IMR-90 (cell line): ENCODE measurements at places on chromosomes 4 and X. TPM values are rescaled to one million over a fixed set of nuclear protein-coding genes. Genes with fewer than 3 reads are reported as not detected.
A peak's percentile ranks its signal among the peaks of the same experiment; 100 is the strongest.

DNA sequence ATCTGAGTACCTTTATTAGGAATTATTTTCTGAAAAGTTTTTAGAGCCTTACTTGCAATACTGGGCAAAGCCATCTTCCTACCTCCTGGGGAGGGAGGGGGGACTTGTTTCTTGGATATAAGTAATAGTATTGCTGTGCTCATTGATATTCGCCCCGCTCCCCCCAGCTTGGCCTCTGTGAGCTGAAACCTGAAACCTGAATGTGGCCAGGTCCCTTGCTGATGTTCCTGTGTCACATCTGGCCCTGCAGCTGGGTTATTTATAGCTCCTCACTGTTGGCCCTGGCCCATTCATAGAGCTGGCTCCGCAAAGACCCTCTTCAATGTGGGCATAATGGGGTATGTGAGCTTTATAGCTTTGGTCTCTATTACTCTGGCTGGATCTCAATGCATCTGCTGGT, 59.5 kb downstream of the FRMPD3 start:
- DNase-seq: no peak

GRCh38 chrX:29478336-29479069, 736.9 kb upstream of the MAGEB2 start:
- peak; percentile 26 for DNase-seq

Gene AIFM1
- total RNA-seq: 22.0 and 31.1 TPM in 2 replicates

- no peak for DNase-seq
Observed at GRCh38 chr4:17898553-17899055, 87.8 kb downstream of the NCAPG start.

Gene PPEF2
- total RNA-seq: not detected in 2 replicates

DNA sequence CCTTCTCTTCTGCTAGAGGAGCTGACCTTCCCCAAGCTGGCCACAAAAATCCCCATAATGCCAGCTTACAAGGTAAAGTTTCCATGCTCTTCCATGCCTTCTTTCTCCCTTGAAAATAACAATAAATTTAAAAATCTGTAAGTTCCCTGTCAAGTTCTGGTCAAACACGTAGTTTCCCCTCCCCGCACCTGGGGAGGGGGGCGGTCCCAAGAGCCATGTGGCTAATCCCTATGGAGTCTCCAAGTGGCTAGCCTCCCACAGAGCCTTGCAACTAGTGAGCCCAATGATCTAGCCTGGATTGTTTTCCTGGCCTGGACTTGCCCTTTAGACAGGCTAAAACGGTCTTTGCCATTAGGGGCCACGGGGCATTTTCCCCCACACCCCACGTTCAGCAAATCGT, 2.1 kb upstream of the NRK start:
- no peak for DNase-seq

DNA sequence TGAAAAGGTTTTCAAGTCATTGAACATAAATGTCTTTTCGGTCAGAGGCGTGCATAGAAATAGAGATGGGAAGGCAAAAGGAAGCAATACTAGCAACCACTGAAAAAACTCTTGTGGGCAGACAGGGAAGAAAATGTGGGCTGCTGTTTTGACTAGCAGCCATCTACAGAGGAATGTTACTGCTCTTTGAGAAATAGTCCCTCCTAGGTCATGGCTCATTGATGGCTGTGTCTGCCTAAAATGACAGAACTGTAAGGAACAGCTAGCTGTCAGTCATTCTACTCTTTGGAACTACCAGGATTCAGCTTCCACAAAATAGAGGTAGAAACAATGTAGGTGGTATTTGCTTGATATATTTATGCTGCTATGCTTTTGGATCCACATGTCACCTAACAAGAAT, 26.9 kb upstream of the TMPRSS11B start:
- DNase-seq: peak; percentile 5

GRCh38 chr4:155748039-155748438, 10.8 kb upstream of the GUCY1B1 start:
- no peak for DNase-seq

Gene LPAR4
- 0.28 TPM in 1 of 2 replicates, not detected in the other for total RNA-seq

DNA sequence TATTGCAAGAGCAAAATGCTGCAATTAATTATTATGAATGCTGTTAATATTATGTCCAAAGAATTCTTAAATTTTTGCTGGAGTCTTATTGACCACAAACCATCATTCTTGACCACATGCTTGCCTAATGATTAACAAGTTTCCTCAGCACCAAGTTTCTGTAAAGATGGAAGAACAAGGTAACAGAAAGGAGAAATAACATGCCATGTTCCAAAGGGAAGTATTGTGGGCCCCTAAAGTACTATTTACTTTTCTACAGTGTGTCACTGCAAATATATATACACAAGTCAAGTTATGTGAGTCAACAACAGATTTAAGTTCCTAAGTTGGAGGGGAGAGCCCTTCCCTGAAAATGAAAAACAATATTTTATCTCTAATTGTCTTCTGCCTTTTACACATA, 20.6 kb downstream of the FAM47E start:
- no peak for DNase-seq

Gene ZFYVE28
- total RNA-seq: 0.36 and 0.56 TPM in 2 replicates
